ENCODE measurements at places on chromosomes 2 and 18. TPM values are rescaled to one million over a fixed set of nuclear protein-coding genes. Genes with fewer than 3 reads are reported as not detected.

- no peaks in the 10 kb centered on the region for H3K36me3 ChIP-seq
- H3K27me3 ChIP-seq: no peaks in the 10 kb centered on the region
- no peak overlapping the region for H3K27ac ChIP-seq
These were observed 45.3 kb upstream of the SPAG16 start for GRCh38 chr2:213238753-213239495.

- no peaks in the 10 kb centered on the region for H3K4me1 ChIP-seq
- no peaks in the 10 kb centered on the region for H3K27me3 ChIP-seq
- H3K36me3 ChIP-seq: no peaks in the 10 kb centered on the region
- H3K27ac ChIP-seq: no peak overlapping the region
- DNase-seq: no peak
These were observed 51.5 kb upstream of the DCC start for GRCh38 chr18:52288403-52289004.

DNA sequence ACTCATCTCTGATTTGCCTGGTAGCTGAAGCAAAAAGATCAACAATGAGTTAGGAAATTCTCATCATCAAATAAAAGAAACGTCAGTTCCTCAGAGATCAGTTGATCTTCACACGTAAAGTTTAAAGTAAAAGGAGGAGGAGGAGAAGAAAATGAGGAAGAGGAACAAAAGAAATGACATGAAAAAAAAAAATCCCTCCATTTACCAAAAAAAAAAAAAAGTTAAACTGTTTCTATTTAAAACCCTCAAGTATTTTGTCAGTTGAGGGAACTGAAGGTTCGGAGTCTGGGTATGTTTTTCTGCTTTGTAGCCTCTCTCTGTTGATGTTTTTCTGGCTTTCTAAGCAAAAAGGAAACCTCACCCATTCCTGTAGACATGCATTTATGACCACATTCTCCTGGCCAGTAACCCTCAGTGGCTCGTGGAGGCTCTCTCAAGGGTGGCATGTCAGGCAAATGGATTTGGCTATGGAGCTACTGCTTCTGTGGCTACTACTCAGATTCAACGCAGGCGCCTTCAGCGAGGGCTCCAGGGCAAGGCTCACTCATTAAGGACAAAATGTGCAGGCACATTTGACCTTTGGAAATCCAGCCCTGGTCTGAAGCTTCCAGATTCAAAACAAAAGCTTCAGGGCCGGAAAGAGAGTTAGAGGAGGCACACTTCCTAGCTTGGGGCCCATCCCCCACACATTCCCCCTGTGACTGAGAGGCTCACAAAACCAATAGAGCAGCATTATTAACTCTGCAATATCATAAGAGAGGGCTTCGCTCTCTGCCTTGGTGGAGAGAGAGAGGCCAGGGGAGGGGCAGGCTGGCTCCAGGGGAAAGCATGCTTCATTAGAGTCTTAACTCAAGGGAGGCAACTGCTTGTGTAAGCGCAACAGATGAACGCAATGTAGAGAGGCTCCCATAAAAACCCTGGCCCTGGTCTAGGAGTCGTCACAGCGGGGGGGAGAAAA lies 22.3 kb downstream of the KLF7 start:
- DNase-seq: peak; percentile 75
- H3K27me3 ChIP-seq: no peaks in the 10 kb centered on the region
- H3K36me3 ChIP-seq: no peaks in the 10 kb centered on the region
- H3K4me3 ChIP-seq: peak overlapping the region; percentile 52

GRCh38 chr2:42663828-42664227 lies 95.4 kb downstream of the MTA3 start:
- no peaks in the 10 kb centered on the region for H3K36me3 ChIP-seq
- DNase-seq: no peak
- H3K4me3 ChIP-seq: no peak overlapping the region
- no peaks in the 10 kb centered on the region for H3K27me3 ChIP-seq

DNA sequence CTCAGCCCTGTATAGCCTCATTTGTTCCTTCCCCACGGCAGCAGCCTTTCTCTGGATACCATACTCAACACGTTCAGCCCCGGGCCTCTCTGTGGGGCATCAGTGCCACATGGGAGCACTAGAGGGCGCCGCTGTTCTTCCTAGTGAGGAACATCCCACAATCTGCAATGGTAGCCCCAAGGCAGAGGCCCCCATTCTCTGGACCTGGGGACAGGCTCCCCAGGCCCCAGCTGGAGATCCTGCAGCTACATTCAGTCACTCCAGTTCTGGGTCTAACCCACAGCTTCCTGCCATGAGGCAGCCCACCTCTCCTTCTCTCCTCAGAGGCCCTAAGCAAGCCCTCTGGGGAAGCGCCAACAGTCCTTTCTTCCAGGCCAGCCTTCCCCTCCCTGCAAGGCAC lies 14.2 kb upstream of the SFXN5 start:
- H3K36me3 ChIP-seq: no peaks in the 10 kb centered on the region
- no peak overlapping the region for H3K27ac ChIP-seq
- H3K4me3 ChIP-seq: no peak overlapping the region
- H3K27me3 ChIP-seq: no peaks in the 10 kb centered on the region

DNA sequence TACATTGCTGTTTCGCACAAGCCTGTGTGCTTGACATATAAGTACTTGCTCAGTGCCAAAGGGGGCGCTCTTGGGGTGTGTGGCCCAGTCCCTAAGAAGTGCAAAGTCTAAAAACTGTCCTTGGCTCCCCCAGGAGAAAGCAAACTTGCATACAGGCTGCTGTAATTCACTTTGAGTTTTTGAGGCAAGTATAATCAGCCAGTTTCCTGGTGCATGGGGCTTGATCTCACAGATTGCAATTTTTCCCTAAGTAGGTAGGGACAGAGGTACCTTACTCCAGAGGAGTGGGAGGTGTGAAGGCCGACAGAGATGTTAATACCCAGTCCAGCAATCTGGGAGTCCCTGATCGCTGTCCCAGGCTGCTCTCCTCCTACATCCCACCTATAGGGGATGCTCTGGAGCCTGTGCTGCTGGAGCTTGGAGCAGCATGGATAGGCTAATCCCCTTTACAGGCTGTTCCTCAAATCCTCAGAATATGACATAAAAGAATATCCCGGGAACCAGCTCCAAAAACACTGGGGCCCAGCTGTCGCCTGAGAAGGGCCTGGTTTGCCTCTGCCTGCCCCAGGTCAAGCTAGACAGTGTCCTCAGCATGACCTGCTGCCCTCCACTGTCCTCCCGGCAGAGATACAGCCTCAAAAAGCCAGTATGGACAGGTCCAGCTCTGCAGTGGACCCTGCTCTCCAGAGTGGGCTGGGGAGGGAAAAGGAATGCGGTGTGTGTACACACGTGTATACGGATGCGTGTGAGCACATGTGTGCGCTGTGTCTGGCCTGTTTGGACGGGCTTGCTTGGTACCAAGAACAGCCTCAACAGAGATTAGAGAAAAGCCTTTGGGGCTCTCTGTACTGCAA lies 136.5 kb upstream of the HAAO start:
- H3K4me1 ChIP-seq: no peaks in the 10 kb centered on the region
- no peak overlapping the region for H3K27ac ChIP-seq
- H3K36me3 ChIP-seq: no peaks in the 10 kb centered on the region
- no peak for DNase-seq

Gene FHOD3
- total RNA-seq: not detected

Gene DSG1
- total RNA-seq: not detected

Gene BIN1
- total RNA-seq: 98.8 TPM

Gene FOXD4L1
- total RNA-seq: not detected

Measured in CD4-positive, alpha-beta T cell (primary cell).